ENCODE measurements at places on chromosomes 6 and 20.

GRCh38 chr6:16173167-16173940 is 44.5 kb downstream of the MYLIP start:
- DNase-seq = no peak

GRCh38 chr20:46894579-46894958 is at the start of gene EYA2:
TSS of gene EYA2 (plus strand) at chr20:46894843. CDS start at chr20:46990011, 95,168 bp downstream.
- no peak for DNase-seq

- DNase-seq = no peak
These were observed 8.3 kb upstream of the NCOA3 start for GRCh38 chr20:47493175-47493962.

GRCh38 chr6:167653561-167653960 is 173.2 kb upstream of the AFDN start:
- DNase-seq = no peak

DNA sequence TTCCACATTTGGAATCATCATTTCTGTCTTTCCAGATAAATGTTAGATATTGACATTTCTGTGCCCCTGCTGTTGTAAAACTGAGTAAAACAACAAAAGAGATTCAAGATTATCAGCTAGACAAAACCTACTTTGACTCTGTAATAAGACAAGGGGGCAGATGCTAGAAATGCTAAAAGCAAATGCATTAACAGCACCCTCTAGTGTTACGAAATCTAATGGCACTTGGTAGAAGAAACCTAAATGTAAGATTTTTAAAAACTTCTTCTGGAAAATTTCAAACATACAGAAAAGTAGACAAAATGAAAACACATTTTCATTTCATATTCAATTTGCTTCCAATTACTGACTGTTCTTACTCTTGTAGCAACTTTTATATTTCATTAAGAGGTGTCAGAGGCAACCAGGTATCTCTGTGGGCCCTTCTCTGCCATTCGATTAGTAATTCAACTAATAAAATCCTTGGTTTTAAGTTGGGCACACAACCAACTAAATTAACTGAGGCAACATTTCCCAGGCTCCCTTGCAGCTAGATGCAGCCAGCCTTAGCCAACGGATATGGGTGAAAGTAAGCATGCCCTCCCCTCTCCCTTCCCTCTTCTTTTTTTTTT is 45.0 kb downstream of the SLC23A2 start:
- peak; percentile 19 for DNase-seq

- no peak for DNase-seq
These were observed 56.2 kb downstream of the TPBG start for GRCh38 chr6:82419859-82420258.

DNA sequence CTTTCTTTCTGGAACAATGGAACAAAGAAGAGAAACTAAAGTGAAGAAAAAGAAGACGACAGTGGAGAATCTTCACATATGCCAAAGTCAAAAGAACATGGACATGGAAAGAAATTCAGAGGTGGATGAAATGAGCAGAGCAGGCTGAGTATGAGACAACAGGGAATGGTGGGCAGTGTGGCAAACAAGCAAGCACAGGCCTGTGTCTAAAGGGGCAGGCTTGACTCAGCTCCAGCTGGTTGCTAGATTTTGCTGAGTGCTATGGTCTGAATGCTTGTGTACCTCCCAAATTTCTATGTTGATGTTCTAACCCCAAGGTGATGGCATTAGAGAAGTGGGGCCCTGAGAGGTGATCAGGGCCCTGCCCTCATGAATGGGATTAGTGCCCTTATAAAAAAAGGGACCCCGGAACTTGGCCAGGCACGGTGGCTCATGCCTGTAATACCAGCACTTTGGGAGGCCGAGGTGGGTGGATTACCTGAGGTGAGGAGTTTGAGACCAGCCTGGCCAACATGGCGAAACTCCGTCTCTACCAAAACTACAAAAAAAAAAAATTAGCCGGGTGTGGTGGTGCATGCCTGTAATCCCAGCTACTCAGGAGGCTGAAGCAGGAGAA is 49.6 kb downstream of the ZMYND8 start:
- no peak for DNase-seq

DNA sequence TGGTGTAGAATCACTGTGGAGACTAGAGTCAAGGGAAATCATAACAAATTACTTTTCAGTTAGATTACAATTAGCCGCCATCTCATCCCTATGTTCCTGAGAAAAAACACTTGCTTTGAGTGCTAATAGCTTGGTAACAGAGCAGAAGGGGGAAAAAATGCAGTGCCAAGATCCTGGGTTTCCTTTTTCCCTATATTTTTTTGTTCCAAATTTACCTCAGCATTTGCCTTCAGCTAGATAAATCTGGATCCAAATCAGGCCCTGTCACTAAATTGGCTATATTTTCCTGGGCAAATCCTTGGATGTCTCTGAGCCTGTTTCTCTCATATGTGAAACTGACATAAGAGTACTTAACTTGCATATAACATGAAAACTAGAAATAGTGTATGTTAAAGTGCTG is 86.0 kb downstream of the TENT5A start:
- DNase-seq = no peak

- DNase-seq = no peak
These were observed 1.3 kb upstream of the LIME1 start for GRCh38 chr20:63734946-63735858.

- DNase-seq = no peak
These were observed 36.3 kb upstream of the OCSTAMP start for GRCh38 chr20:46586724-46587123.

GRCh38 chr6:82958551-82958950 is 107.1 kb downstream of the UBE3D start:
- no peak for DNase-seq

DNA sequence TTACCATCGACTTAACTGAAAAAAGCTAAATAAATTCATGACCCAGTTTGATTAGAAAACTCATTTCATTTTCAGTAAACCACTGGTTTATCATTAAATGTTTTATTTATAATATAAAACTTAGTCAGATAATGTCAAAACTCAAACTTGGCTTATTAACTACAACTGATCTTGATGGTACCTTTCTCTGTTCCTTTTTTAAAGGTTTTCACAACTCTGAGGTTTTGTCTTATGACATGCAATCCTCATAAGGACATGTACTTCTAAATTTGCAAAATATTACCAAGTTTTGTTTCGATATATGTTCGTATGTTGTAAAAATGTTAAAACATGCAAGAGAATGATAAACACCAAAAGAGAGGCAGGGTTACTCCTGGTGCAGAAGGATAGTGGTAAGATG is 82.5 kb upstream of the PDE10A start:
- DNase-seq = no peak

- DNase-seq = no peak
These were observed 120.1 kb upstream of the TCF21 start for GRCh38 chr6:133768656-133769295.

GRCh38 chr6:44001318-44002066 is 125.8 kb downstream of the MRPL14 start:
- DNase-seq = peak; percentile 83

- DNase-seq = no peak
These were observed 35.1 kb upstream of the RNF144B start for GRCh38 chr6:18352001-18352400.

DNA sequence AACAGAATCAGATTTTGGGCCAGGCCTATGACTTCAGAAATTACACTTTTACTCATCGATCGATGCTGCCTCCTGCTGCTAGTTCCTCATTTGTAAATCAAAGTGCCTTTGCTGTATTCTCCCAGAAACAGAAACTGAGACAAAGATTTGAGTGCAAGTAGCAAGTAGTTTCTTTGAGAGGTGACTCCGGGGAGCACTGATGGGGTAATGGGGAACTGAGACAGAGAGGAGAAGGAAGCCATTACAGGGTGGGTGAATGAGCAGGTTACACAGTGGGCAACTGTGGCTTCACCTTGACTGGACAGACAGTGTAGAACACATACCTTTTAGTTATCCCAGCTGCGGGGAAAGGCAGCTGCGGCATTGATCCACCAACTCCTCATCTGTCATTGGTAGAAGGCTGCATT is 9.7 kb upstream of the CD40 start:
- no peak for DNase-seq

DNA sequence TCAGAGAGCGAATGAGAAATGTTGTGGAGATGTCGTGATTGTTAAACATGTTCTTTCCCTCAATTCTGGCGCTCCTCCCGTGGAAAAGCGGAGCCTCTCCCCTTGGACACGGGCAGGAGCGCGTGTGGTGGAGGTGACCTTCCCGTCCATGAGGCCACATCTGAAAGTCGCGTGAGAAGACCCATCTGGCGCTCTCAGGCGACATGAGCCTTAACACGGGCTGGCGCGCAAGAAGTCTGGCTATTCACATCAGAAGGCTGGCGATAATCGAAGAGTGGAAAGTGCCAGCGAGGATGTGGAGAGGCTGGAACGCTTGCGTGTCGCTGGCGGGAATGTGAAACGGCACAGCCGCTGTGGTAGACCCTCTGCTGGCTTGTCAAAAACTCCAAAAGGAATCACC is 341.3 kb downstream of the ZFAND3 start:
- no peak for DNase-seq

DNA sequence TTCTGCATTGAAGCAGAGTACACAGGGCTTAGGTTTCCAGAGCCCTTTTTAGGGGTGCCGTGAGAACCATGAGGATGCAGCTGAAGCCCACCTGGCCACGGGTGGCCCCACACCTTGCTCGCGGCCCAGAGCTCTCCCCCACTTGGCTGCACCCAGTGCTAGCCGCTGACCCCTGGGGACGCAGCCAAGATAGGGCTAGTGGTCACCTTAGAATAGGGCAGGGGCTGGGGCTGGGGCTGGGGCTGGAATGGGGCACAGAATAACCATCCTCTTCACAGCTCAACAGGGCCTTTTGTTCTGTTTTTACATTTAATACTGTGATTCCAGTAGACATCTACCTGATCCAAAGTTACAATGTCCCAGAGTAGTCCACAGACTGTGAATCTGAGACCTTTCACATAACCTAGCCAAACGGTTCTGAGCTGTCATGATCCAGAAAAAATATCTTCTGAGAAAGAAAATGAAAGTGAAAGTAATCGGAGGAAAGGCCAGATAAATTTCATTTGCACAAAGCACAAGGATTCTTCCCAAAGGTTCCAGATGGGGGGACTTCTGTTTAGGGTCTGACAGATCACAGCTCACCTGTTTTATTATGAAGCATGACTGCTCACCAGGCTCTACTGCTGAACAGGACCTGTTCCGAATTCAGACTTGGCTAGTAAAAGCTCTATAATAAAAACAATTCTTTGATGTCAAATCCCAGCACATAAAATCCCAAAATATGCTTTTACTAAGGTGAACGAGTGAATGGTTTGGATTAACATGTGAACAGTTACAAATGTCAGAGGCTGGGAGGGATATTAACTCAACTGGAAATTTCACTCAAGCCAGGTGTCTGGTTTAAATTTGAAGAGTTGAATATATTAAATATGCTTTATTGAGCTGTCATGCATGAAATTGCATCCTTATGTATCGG is 401.9 kb downstream of the THBS2 start:
- DNase-seq = no peak

DNA sequence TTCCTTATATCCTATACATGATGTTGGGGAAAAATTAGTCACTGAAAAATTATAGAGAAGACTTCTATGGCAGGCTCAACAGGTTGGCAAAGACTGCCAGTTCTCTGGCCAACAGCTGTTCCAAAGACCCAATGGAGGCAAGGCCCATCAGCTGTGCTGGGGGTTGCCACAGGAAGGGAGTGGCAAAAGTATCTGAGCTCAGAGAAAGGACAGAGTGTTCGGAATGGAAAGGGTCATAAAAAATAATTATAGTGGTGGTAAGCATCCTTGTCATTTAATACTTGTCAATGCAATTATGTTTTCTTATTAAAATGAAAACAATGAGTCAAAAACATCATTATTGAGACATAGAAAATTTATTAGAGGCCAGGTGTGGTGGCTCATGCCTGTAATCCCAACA is 36.1 kb downstream of the FASTKD5 start:
- DNase-seq = no peak

Measured in H54 (cell line).